ENCODE measurements at places on chromosomes 3 and 15. TPM values are rescaled to one million over a fixed set of nuclear protein-coding genes. Genes with fewer than 3 reads are reported as not detected.

DNA sequence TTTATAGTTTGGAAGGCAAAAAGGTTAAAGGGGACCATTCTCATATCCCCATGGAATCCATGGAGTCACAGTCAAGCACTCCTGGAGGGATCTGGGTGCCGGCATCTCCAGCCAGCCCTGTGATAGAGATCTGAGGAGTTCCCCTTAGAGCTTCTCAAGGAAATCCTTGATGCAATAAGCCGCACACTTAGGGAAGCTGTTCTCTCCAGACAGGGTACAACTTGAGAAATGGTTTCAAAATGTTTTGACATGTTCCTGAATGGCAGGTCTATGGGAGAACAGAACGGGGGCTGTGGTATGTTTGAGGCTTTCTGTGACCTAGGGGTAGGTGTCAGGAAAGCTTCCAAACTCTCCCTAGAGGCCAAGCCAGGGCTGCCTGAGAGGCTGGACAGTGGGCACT is 292.9 kb downstream of the TLE3 start:
- no peak for DNase-seq

- no peak for DNase-seq
Observed at GRCh38 chr3:167650459-167650858, 3.3 kb downstream of the WDR49 start.

DNA sequence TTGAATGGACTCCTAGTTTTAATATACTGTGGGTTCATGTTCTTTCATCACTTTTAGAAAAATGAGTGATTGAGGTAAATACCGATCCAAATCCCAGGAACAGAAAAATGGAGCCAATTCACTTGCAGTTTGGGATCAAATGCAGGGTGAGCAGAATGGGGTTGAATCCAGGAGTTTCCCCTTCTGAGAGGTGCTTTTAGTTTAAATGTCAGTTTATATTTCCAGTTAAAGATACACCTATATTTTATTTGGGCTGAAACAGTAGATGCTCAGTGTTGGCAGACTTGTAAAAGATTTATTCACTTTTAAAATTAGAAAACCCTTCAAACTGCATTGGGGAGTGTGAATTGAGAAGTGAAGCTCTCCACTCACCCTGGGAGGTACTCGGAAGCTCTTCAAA is 2.6 kb downstream of the TRIM71 start:
- no peak for DNase-seq

DNA sequence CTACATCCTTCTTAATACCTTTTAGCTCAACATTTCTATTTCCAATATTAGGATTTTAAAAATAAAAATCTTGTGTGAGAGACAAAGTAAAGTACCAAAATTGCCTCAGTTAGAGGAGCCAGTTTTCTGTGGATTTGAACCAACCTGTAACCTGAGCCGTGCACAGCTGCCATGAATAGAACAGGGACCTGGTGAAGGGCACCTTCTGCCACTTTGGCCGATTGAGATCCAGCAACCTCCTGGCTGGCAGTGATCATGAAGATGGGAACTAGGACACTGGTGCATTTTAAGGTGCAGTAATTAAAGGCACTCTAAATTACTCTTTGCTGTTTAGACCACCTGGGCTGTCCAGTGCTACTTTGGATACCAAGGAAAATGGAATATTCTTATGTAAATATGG is 34.3 kb upstream of the TRAK1 start:
- DNase-seq = no peak

The C3orf22 gene
- total RNA-seq = not detected

The FETUB gene
- total RNA-seq = not detected

The SCN11A gene
- total RNA-seq = 0.33 TPM

The ZBBX gene
- not detected for total RNA-seq

The TMEM207 gene
- not detected for total RNA-seq
